NCI-H187 treated with DMSO at 0.1 percent for 48 hours (cell line): ENCODE measurements at places on chromosomes 7 and 10.

- DNase-seq = no peak
Measured at GRCh38 chr7:69510114-69510513, 88.2 kb upstream of the AUTS2 start.

DNA sequence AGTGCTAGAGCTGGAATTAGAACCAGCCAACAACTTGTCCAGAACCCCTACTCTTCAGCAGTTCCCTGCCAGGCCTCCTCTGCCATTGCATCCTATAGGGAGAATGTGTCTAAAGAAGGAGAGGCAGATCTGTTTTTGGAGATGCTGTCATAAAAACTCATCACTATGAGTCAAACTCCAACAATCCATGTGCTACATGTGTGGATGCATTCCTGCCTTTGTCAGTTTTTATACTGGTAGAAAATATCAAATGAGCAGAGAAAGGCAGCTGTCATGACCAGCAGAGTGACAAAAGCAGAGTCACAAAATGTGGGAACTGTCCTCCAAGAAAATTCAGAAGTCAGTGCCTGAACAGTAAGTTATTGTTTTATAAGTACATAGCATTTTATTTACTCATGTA is 93.0 kb downstream of the ABLIM1 start:
- no peak for DNase-seq

DNA sequence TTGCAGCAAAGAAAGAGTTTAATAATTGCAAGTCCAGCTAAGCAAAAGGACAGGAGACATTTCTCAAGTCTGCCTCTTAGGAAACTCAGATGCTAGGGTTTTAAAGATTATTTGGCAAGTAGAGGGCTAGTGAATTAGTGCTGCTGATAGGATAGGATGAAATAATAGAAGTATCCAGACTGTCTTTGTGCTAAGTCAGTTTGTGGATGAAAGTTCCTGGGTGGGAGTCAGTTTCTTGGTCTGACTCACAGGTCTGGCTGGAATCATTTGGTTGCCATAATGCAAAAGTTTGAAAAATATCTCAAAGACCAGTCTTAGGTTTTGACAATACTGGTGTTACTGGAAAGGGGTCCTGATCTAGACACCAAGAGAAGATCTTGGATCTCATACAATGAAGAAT is 42.6 kb upstream of the INHBA start:
- no peak for DNase-seq

- no peak for DNase-seq
Measured at GRCh38 chr7:90474284-90475210, 5.1 kb downstream of the PTTG1IP2 start.

DNA sequence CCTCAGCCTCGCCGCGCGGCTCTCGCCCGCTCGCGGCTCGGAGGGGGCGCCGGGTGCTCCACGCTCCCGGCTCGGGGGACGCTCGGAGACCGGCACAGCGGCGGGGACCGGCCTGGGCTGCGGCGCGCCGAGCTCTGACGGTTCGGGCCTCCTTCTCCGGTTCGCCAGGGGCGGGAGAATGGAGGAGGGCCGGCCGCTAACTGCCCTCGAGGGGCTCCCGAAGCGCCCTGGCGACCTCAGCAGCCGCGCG is 232 bp upstream of the GRID1 start:
- no peak for DNase-seq

GRCh38 chr7:52447581-52448180 is 587.8 kb upstream of the POM121L12 start:
- DNase-seq = no peak

GRCh38 chr10:102324061-102324460 is 71.4 kb upstream of the NFKB2 start:
- DNase-seq = no peak

- no peak for DNase-seq
Measured at GRCh38 chr10:95229724-95230627, 35.9 kb downstream of the ACSM6 start.

DNA sequence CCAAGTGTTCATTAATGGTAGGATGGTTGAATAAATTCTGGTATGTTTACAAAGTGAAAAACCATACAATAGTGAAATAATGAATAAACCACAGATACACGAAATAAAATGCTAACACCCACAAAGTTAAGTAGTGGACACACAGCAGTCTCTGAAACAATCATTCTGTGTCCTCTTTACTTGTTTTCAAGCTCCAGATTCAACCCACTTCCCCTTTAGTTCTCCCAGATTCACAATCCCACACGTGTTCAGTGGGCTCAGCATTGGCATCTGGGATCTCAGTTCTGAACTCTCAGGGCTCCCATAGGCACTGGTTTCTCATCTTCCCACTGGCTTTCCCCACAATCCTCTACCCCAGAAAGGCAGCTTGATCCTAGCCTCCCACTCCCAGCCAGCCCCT is 44.9 kb downstream of the SEM1 start:
- no peak for DNase-seq

GRCh38 chr7:10257438-10257837 is 716.2 kb upstream of the PHF14 start:
- no peak for DNase-seq

- DNase-seq = no peak
Measured at GRCh38 chr7:101506531-101506930, 122.6 kb downstream of the MYL10 start.

DNA sequence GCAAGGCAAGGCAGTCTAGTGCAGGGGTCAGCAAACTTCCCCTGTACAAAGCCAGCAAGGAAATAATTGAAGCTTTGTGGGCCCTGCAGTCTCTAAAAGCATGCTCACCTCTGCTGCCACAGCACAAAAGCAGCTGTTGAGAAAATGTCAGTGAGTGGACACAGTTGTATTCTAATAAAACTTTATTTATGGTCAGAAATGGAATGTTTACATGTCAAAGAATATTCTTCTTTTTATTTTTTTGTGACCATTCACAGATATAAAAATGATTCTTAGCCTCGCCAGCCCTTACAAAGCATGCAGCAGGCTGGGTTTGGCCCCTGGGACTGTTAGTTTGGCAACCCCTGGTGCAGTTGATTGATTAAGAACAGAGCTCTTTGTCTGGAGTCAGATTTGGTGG is 192.4 kb downstream of the BUB3 start:
- no peak for DNase-seq

GRCh38 chr7:24245362-24245761 is 38.6 kb upstream of the NPY start:
- DNase-seq = no peak

- DNase-seq = no peak
Measured at GRCh38 chr7:148963583-148964482, 64.5 kb downstream of the PDIA4 start.

DNA sequence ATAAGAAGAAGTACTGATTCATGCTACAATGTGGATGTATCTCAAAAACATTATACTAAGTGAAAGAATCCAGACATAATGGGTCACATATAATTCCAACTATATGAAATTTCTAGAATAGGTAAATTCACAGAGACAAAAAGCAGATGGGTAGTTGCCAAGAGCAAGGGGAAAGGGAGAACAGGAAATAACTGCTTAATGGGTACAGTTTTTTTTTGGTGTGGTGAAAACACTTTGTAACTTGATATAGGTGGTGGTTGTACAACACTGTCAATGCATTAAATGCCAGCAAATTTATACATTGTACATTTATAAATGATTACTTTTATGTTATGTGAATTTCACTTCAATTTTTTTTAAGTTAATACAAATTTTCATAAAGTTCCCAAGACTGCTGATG is 19.4 kb upstream of the LRRN3 start:
- no peak for DNase-seq

- DNase-seq = no peak
Measured at GRCh38 chr10:48798481-48799254, 114.0 kb downstream of the WDFY4 start.

- DNase-seq = no peak
Measured at GRCh38 chr7:81294897-81295515, 376.2 kb upstream of the SEMA3C start.

DNA sequence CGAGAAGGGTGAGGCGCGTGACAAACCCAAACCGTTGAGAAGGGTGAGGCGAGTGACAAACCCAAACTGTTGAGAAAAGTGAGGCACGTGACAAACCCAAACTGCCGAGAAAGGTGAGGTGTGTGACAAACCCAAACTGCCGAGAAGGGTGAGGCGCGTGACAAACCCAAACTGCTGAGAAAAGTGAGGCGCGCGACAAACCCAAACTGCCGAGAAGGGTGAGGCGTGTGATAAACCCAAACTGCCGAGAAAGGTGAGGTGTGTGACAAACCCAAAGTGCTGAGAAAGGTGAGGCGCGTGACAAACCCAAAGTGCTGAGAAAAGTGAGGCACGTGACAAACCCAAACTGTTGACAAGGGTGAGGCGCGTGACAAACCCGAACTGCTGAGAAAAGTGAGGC is 25.0 kb downstream of the ESYT2 start:
- DNase-seq = no peak

DNA sequence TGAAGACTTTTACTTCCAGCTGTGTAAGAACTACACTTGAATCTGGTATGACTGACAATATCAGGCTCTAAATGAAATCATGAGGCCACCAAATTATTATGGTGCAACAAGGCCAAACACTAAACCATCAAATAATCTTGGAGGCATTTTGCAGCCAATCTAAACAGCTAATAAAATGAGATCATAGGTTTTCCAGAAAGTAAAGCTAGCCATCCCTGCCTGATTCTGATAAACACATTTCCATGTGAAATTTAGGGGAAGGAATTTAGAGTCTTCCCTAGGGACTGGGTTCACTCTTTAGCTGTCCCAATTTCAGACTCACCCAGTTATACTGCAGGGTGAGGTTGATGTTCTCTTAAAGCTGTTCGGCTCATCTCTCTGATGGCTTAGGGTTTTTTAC is 190.3 kb upstream of the TMEM196 start:
- no peak for DNase-seq

DNA sequence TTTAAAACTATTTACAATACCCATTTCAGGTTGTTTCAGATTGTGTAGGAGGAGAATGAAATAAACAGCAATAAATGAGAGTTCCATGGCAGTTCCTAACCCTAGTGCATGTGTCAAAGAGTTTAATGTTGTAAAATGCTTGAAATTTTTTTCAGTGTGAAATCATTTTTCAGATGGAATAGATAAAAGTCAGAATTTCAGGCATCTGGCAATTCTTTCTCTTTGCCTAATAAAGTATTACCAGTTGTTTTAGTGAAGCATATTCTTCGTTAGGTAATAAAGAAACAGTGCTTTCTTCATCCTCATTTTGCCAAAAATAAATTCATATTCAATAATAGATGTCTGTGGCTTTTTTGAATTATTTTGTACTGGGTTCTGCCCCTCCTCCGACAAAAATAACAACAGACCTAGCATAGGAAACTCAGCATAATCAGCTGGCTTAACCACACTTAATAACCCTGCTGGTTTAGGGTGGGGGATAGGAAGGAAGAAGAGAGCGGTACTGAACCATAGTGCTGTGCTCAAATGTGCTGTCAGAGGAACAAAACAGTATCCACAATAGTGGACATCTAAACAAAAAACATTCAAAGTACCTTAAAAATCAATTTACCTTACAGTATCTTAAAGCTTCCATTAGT is 39.1 kb downstream of the MINDY3 start:
- no peak for DNase-seq

- no peak for DNase-seq
Measured at GRCh38 chr10:132434405-132435005, 37.5 kb downstream of the PWWP2B start.

DNA sequence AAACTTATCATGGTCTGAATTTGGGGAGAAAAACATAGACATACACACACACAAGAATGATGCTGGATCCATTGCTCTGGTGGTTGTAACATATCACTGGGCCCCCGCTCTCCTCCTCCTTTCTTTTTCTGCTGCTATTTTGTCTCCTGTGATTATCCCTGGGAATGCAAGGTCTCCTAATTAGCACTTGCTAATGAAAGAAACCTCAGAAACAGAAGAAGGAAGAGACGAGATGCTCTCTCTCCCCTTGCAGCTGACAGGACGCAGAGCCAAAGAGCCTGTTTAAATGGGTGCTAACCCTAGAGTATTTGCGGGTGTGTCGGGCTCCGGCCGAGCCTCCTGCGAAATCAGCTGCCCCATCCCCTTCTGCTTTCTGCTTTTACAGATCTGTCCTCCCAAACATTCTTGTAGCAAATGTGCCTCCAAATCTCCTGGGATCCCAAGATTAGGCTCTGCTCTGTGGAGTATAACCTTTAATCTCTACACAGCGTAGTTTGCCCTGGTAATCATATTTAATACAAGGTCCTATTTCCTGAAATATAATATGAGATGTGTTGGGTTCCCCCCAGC is 81.5 kb downstream of the FRMPD2 start:
- DNase-seq = no peak

- no peak for DNase-seq
Measured at GRCh38 chr10:114376523-114376922, 27.8 kb downstream of the AFAP1L2 start.

- DNase-seq = no peak
Measured at GRCh38 chr10:2246747-2247146, 509.4 kb upstream of the ADARB2 start.

DNA sequence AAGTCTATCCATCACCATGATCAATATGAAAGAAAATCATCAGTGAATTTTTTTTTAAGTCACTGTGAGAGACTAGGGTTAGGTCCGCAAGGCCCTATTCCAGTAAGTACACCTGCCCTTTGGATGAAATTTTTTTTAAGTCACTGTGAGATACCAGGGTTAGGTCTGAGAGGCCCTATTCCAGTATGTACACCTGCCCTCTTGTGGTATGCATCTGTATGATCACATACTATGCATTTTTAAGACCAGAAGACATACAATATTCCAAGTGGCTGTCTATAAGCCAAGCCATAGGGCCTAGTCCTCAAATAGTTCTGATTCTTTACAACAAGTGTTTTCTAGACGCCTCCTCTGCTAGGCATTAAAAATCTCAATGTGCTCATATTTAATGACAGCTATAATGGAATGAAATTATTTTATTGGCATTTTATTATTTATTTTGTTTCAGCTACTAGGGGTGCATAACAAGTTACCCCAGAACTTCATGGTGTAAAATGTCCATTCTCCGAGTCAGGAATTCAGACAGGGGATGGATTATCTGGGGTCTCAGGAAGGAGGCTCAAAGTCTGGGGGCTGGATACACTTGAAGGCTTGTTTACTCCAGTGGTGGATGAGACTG is 53.1 kb downstream of the TEX36 start:
- DNase-seq = peak; percentile 1

DNA sequence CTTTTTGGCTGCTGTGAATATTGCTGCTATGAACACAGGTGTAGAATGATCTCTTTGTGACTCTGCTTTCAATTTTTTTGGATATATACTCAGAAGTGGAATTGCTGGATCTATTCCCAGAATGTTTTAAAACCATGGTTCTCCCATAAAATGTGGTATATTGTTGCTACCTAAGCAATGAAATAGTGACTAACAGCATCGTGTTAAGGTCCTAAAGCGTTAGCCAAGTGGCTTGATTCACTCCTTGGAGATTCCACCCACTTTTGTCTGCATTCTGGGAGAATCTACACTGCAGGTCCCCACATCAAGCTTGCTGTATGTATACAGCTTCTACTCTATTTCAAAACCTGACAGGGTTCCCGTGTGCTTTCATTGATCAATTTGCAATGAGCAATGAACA is 105.6 kb downstream of the CDK6 start:
- no peak for DNase-seq
